NCI-H1105 treated with DMSO at 0.1 percent for 48 hours (cell line): ENCODE measurements at places on chromosomes 2 and 18.

DNA sequence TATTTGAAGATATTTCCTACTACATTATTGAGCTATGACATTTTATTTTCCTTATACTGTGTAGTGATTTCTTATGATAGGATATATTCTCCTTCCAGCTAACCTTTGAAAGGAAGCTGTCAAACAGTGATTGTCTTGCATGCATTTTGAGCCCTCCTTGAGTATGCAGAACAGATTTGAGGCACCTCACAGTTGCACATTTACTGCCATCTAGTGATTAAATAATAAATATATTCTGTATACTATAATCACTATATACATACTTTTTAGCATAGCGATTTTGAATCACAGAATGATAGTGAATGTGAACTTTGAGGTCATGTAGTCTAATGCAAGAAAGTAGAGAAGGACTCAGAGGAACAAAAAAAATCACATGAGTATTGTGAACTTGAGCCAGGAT lies 268.4 kb upstream of the CDH19 start:
- DNase-seq: peak; percentile 60

DNA sequence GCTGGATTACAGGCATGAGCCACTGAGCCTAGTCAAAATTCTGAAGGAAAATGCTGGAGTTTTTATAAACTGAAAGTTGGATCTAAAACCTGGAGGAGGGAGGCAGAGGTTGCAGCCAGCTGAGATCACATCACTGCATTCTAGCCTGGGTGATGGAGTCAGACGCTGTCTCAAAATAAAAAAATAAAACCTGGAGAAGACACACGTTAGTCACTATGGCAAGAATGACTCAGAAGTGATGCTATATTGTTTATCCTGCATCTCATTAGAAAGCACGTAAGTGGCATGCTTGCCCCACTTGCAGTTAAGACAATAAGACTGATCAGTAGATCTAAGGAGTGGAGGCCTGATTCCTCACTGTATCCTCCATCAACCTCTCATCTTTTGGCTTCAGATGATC lies 106.6 kb upstream of the STON1 start:
- DNase-seq: no peak

DNA sequence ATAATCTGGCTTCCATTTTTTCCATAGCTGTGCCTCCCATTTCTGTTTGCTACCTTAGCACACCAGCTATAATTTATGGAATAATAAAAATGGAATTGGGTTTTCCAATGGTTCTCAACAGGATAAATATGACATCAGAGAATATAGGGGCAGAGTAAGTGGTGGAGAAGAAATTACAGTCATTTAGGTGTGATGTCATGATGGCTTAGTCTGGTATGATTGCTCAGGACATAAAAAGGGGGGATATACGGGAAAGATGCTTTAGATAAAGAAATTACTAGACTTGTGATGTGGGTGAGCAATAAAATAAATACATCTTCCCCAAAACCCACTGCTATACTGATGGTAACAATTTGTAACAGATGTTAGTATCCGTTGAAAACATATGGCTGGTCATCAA lies 21.6 kb upstream of the KIF5C start:
- no peak for DNase-seq

DNA sequence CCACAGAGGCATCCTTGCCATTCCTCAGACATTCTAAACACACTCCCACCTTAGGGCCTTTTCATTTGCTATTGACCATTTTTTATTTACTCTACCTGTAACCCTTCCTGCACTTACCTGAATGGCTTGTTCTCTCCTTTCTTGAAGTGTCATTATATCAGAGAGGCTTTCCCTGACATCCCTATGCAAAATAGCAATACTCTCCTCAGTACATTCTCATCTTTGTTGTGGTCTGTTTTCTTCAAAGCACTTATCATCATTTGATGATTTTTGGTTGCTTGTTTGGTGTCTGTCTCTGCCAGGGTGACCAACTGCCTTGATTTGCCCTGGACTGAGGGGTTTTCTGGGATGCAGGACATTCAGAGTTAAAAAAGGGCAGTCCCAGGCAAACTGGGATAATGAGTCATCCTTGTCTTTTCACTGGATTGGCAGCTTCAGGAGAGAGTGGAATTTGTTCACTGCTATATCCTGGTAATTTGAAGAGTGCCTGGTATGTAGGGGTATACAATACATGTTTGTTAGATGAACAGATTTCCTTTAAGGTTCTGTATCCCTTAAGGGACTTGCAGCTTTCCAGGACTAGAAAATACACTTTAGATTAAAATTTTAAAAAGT lies 102.4 kb downstream of the BABAM2 start:
- no peak for DNase-seq

- DNase-seq: no peak
Measured at GRCh38 chr2:235324324-235324723, 169.5 kb upstream of the AGAP1 start.

DNA sequence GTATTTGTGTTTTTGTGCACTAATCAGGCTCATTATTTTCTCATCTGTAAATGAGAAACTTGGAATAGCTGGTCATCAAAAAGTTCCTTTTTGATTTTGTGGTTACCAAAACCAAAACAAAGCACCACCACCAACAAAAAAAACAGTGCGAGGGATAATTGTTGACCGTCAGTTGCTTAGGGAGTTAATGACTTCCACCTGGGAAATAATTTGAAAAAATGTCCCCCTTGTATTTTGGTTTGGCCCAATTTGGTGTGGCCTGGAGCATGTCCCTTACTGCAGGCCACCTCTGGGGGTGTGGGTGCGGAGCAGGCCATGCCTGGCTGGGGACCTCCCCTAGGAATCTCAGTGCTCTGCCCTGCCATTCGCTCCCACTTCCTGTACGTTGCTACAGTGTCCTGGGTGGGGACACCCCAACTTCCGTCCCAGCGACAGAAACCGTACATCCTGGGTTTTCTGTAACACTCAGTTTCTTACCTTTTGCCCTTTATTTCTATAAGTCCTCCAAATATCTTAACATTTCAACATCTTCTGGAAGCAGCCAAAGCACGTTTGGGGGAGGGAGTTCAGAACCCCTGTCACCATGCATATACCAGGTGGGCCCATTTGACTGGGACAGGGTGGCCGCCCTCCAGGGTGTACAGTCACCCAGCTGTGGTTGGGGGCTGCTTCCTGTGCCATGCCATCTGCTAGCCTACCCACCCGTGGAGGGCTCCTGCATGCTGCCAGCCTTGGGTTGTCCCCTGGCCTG lies 31.3 kb downstream of the NCK2 start:
- DNase-seq: peak; percentile 72

GRCh38 chr2:236086971-236087465 lies 81.2 kb downstream of the GBX2 start:
- no peak for DNase-seq

DNA sequence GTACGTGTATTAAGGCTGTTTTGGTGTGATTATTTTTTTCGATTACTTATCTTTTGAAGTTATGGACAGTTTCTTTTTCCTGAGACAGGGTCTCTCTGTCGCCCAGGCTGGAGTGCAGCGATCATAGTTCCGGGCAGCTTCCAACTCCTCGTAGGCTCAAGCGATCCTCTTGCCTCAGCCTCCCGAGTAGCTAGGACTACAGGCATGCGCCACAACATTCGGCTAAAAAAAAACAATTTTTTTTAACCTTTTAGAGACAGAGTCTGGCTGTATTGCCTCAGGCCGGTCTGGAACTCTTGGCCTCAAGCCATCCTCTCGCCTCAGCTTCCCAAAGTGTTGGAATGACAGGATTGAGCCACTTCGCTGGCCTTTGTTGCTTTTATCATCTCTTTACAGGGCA lies 945 bp downstream of the HAT1 start:
- no peak for DNase-seq

DNA sequence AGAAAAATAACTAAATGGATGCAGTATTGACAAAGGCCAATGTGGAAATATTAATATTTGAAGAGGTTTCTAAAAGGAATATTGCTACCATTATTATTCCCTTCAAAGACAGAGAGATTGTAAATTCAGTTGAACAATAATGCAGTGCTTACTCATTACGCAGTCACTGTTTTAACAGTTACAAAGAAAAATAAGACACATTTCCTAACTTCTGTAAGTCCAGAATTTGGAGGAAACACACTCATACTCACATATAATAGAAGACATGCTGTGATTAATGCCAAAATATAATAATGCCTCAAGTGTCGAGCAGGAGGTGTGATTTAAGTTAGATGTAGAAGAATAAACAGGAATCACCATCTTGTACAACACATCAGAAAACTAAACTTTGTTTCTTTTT lies 389.2 kb downstream of the FBXO15 start:
- no peak for DNase-seq

DNA sequence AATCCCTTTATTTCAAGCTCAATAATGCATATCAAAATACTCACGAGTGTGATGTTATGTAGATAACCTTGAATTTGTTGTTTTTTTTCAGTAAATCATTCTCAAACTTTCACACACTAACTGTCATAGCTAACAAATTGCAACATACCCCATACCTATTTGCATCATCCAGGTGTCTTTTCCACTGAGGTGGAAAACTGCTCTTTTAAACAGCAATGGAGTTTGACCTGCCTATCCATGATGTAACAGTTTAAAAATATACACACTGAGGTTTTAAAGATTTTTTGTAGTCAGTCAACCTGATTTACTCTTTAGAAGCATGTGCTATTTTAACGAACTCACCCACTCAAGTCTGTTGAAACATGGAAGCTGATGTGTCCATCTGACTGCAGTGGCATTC lies 298.7 kb downstream of the RND3 start:
- no peak for DNase-seq

- no peak for DNase-seq
Measured at GRCh38 chr18:55635439-55635838, 47.4 kb upstream of the TCF4 start.

DNA sequence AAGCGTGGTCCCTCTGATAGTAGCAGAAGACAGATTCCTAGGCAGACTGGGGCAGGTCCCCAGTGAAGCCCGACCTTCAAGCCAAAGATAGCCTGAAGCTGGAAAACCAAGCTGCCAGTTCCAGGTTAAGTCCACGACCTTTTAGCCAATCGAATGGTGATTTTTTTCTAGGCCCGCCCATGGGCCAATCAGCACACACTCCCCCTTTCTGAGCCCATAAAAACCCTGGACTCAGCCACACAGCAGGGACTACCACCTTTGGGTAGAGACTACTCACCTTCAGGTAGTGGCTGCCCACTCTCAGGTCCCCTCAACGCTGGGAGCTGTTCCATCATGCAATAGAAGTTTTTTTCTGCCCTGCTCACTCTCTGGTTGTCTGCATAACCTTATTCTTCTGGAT lies 14.5 kb upstream of the ADI1 start:
- no peak for DNase-seq

DNA sequence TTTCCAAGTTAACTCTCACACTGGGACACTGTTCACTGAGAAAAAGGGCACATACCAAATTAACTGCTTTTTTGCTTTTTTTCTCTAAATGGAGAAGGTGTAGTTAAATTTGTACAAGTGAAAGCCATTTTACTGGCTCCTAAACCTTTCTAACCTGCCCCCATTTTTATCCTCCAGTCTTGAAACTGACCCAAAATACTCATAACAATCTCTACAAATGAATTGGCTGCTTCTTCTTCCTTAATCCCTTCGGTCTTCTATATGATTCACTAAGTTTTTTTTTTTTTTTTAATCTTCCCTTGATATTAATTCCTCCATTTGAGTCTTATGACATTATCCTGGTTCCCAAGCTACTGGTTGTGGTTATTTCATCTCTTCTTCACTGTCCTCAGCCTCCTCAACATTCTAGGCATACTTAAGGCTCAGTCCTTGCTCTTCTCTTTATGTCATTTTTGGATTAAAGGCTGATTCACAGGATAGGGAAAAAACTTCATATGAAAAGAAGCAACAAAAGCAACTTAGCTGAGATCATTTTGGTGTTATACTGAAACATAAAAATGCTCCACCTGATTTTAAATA lies 19.8 kb downstream of the ORC2 start:
- DNase-seq: no peak

DNA sequence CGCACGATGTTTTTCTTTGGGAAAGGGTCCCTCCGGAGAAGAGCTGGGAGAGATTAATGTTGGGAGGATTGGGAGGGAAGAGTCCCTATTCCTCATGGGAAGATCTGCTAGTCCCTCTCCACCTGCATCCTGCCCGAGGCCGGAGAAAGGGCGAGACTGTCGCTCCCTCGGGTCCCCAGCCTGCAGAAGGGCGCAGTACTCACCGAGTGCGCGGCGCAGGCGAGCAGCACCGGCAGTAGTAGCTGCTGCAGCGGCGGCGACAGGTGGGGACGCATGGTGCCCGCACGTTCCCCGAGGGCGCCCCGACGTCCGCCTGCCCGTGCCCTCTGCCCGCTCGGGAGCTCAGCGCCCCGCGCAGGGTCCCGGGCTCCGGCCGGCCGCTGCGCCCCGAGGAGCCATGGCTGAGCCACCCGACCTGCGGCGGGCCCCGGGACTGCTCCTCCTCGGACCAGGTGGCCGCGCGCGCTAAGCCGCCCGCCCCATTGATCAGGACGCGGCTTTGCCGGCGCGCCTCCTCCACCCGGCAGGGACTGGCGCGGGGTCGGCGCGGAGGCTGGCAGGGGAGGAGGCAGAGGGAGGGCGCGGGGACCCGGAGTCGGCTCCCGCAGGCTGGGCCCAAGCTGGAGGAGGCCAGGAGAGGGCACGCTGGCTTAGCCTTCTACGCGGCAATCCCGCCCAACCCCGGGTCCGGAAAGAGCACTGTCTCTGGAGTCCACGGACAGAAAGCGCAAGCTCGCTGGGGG lies at the start of gene SCTR:
Gene SCTR, minus strand, starts transcription at position 532 of the 743 bp plus-strand sequence. Its CDS starts 257 bp downstream, at position 275.
- peak; percentile 31 for DNase-seq

DNA sequence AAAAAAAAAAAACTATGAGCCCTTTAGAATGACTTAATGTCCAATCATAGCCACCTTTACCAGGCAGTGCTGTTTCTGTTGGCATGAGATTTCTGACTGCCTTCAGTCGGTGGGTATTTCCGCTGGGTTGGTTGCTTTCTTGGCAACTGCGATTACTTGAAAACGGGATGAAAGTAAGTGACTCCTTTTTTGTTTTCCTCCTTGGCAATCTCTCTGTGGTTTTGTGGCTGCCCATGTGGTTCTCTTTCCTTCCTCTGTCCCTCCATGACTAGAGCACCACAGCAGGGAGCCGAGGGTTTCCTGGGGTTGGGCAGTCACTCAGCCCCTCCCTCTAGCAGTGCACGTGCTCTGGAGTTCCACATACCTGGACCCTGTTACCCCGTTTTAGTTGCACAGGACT lies 112.1 kb downstream of the KLHL29 start:
- DNase-seq: no peak

DNA sequence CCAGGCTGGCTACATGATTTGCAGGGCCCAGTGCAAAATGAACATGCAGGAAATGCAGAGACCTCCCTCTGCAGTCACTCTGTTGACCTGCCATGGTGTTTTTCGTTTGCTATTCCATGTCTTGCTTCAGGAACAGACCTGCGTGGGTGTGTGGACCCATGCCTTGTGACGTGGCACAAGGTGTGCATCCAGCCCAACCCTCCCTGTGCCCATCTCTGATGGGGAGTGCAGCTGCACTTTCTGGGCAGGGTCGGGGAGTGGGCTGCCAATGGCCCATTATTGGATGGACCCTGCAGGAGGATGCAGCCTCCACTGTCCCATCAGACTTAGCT lies 33.1 kb downstream of the NAPG start:
- DNase-seq: no peak
